Aorta (tissue), 5 donors: ENCODE measurements at places on chromosomes 1 and 21. TPM values are rescaled to one million over a fixed set of nuclear protein-coding genes. Genes with fewer than 3 reads are reported as not detected.

GRCh38 chr1:227764019-227764391 is 28.8 kb downstream of the SNAP47 start:
- no peak for DNase-seq
- no peaks in the 10 kb centered on the region for H3K27me3 ChIP-seq
- H3K4me1 ChIP-seq, result no peaks in the 10 kb centered on the region
- no peak overlapping the region for H3K27ac ChIP-seq
- H3K36me3 ChIP-seq, result no peaks in the 10 kb centered on the region
- no peak overlapping the region for H3K4me3 ChIP-seq

- H3K36me3 ChIP-seq, result no peaks in the 10 kb centered on the region
- DNase-seq, result peak; percentile 82
- H3K4me1 ChIP-seq, result no peaks in the 10 kb centered on the region
- no peaks in the 10 kb centered on the region for H3K27me3 ChIP-seq
These were observed 20.5 kb upstream of the THRAP3 start for GRCh38 chr1:36203554-36204346.

- H3K36me3 ChIP-seq, result no peaks in the 10 kb centered on the region
- H3K27ac ChIP-seq, result no peak overlapping the region
- no peak for DNase-seq
- no peak overlapping the region for H3K4me3 ChIP-seq
These were observed 174.5 kb upstream of the POU3F1 start for GRCh38 chr1:38221006-38221649.

DNA sequence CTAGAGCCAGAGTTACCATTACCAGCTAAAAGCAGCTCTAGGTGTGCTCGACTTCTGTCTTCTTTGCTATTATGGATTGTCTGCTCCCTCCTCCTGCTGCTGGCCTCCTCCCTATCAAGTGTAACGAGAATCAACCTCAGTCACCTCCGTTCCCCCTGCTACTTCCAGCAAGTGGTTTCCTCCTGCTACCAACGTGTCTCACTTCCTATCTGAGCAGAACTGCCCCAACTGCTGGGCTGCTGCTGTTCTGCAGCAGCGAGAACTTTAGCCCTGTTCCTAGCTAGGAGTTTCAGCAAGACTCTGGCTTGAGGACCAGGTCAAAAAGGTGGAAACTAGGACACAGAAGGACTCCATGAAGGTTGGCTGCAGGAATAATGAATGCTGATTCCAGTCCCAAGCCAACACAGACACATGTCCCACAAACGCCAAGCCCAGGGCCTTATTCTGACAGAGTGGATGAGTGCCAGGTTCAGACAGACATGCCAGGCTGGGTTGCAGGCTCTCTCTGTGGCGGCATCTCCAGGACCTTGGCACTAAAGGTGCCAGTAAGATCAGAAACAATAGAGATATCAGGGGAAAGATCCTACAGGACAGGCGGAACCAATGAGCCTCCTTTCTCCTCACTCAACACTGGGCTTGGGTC is 46.9 kb downstream of the CD34 start:
- H3K36me3 ChIP-seq, result peaks cover 5% of the 10 kb centered on the region
- DNase-seq, result no peak
- H3K27me3 ChIP-seq, result no peaks in the 10 kb centered on the region
- peak overlapping the region; percentile 39 for H3K27ac ChIP-seq
- H3K4me1 ChIP-seq, result no peaks in the 10 kb centered on the region

- no peaks in the 10 kb centered on the region for H3K27me3 ChIP-seq
- no peaks in the 10 kb centered on the region for H3K36me3 ChIP-seq
- no peak overlapping the region for H3K4me3 ChIP-seq
These were observed 120.3 kb downstream of the PPIAL4G start for GRCh38 chr1:148362626-148363438.

DNA sequence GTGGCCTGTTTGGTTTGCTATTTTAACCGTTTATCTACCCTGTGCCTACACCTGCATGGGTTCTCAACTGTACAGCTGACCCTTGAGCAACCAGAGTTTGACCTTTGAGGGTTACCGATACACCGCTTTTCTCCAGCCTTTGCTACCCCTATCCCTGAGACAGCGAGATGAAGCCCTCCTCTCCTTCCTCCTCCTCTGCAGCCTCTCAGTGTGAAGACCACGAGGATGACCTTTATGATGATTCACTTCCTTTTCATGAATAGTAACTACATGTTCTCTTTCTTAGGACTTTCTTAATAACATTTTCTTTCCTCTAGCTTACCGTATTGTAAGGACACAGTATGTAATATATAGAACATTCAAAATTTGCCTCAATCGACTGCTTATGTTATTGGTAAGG is 14.5 kb upstream of the RNF187 start:
- H3K4me1 ChIP-seq, result no peaks in the 10 kb centered on the region
- H3K4me3 ChIP-seq, result no peak overlapping the region
- no peak for DNase-seq
- H3K27me3 ChIP-seq, result no peaks in the 10 kb centered on the region
- no peak overlapping the region for H3K27ac ChIP-seq
- no peaks in the 10 kb centered on the region for H3K36me3 ChIP-seq

- no peak overlapping the region for H3K27ac ChIP-seq
- DNase-seq, result peak; percentile 86
- no peaks in the 10 kb centered on the region for H3K4me1 ChIP-seq
- H3K36me3 ChIP-seq, result no peaks in the 10 kb centered on the region
- H3K4me3 ChIP-seq, result no peak overlapping the region
- no peaks in the 10 kb centered on the region for H3K27me3 ChIP-seq
These were observed 23.6 kb downstream of the PTPRU start for GRCh38 chr1:29259802-29260441.

GRCh38 chr1:105427543-105427942 is 1628.9 kb upstream of the PRMT6 start:
- H3K4me1 ChIP-seq, result no peaks in the 10 kb centered on the region
- H3K27ac ChIP-seq, result no peak overlapping the region
- no peak overlapping the region for H3K4me3 ChIP-seq
- no peaks in the 10 kb centered on the region for H3K36me3 ChIP-seq
- DNase-seq, result no peak

GRCh38 chr1:160403244-160403643 is 2.9 kb downstream of the VANGL2 start:
- H3K27ac ChIP-seq, result no peak overlapping the region
- H3K27me3 ChIP-seq, result no peaks in the 10 kb centered on the region
- H3K4me3 ChIP-seq, result no peak overlapping the region
- no peaks in the 10 kb centered on the region for H3K36me3 ChIP-seq

DNA sequence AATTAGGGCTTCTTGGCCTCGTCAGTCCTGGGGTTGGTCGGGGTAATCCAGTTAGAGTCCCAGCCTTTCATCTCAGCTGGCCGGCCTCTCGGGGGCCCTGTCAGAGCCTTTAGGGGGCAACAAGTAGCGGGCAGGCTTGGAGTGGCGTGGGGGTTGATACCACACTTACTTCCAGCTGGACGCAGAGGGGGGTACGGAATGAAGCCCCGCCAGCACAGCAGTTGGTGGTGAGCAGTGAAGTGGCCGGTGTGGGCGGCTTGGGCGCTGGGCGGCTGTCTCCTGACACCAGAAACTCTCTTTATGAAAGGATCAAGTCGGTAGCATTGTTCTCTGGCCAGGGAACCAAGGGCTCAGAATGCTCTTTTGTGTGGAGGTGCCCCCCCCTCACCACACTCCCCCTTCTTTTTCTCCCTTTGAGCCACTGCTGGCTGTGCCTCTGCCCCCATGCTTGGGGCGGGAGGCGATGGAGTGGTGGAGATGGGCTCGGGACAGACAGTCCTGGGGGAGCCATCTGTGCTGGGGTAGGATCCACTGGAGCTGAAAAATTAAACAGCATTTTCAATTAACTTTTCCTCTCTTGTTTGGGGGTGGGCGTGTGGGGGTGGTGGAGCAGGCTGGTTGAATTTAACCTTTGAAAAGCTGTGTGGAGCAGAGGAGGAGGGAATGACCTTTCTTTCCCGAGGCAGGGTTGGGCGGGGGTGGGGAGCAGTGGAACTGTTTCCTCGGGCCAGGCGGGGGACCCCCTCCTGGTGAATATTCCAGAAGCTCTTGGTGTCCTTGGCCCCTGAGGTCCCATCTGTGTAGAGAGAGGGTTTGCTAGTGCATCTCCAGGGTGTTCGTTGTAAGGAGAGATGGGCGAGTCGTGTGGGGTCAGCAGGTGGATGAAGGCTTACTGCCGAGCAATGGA is 102.7 kb downstream of the RNF220 start:
- no peak for DNase-seq
- H3K36me3 ChIP-seq, result no peaks in the 10 kb centered on the region
- no peak overlapping the region for H3K4me3 ChIP-seq
- H3K27ac ChIP-seq, result no peak overlapping the region
- no peaks in the 10 kb centered on the region for H3K27me3 ChIP-seq

DNA sequence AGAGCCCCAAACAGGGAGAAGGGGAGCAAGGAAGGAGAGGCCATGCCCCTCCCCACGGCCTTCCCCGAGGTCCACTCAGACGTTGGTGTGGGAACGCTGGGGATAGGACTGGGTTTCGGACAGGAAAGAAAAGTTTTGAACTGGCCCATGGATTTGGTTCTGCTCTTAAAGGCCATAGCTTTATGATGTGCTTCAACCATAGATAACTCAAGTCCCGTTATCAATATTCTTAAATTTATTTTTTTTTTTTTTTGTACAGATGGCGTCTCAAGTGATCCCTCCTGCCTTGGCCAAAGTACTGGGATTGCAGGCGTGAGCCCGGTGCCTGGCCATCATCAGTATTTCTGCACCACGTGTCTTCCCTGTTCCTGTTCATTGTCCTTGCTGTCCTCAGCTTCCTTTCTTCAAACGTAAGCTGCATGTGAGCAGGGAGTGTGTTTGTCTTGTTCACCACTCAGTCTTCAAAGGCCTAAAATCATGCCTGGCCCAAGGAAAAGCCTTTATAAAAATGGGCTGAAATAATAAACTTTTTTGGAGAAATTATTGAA is 820 bp upstream of the KRTAP10-1 start:
- no peak overlapping the region for H3K4me3 ChIP-seq
- no peak for DNase-seq
- H3K27ac ChIP-seq, result no peak overlapping the region
- H3K36me3 ChIP-seq, result no peaks in the 10 kb centered on the region
- H3K27me3 ChIP-seq, result no peaks in the 10 kb centered on the region

- no peak overlapping the region for H3K27ac ChIP-seq
- no peaks in the 10 kb centered on the region for H3K36me3 ChIP-seq
- no peaks in the 10 kb centered on the region for H3K4me1 ChIP-seq
- H3K4me3 ChIP-seq, result peak overlapping the region; percentile 38
- no peaks in the 10 kb centered on the region for H3K27me3 ChIP-seq
- peak; percentile 74 for DNase-seq
These were observed 35.8 kb downstream of the PIK3CD start for GRCh38 chr1:9687120-9687873.

- no peaks in the 10 kb centered on the region for H3K4me1 ChIP-seq
- no peak overlapping the region for H3K4me3 ChIP-seq
- no peak for DNase-seq
- no peaks in the 10 kb centered on the region for H3K36me3 ChIP-seq
These were observed 123.7 kb downstream of the NTNG1 start for GRCh38 chr1:107264561-107264960.

DNA sequence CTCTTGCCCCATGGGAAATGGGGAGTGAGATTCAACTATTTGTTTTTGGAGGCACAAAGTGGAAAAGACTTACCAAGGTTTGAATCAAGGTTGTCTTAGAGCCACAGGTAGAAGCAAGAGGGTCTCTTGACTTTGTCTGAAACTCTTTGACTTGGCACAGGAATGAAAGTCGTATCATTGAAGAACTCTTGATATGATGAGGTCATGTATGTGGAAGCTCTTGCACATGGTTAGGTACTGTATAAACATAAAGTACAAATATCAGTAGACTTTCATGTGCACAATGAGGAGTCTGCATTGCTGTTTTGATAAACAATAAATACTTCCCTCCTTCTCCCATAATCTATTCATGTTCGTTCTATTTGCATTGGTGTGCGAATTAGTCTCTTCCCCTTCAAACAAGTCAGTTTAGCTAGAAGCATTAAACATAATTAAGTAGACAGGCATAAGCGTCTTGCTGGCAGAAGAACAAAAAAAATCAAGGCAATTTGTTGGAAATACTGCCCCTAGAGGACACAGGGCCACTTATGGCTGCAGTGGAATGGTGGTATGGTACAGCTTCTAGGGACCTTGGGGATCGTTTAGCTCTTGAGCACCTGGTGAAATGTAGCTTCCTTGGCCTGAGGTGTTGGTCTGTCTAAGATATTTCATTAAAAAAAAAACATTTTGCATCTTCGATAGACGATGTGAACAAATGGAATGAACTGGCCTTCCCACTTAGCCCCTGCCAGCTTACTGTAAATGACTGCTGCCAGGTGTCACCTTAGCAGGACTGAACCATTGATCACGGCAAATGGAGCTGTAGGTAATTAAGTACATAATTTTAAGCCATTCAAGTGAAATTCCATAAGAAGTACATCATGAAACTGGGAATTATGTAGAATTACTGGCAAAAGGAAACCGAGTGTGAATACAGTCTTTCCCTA is 218.0 kb upstream of the GALNT2 start:
- DNase-seq, result no peak
- peaks cover 6% of the 10 kb centered on the region for H3K4me1 ChIP-seq
- no peak overlapping the region for H3K27ac ChIP-seq

DNA sequence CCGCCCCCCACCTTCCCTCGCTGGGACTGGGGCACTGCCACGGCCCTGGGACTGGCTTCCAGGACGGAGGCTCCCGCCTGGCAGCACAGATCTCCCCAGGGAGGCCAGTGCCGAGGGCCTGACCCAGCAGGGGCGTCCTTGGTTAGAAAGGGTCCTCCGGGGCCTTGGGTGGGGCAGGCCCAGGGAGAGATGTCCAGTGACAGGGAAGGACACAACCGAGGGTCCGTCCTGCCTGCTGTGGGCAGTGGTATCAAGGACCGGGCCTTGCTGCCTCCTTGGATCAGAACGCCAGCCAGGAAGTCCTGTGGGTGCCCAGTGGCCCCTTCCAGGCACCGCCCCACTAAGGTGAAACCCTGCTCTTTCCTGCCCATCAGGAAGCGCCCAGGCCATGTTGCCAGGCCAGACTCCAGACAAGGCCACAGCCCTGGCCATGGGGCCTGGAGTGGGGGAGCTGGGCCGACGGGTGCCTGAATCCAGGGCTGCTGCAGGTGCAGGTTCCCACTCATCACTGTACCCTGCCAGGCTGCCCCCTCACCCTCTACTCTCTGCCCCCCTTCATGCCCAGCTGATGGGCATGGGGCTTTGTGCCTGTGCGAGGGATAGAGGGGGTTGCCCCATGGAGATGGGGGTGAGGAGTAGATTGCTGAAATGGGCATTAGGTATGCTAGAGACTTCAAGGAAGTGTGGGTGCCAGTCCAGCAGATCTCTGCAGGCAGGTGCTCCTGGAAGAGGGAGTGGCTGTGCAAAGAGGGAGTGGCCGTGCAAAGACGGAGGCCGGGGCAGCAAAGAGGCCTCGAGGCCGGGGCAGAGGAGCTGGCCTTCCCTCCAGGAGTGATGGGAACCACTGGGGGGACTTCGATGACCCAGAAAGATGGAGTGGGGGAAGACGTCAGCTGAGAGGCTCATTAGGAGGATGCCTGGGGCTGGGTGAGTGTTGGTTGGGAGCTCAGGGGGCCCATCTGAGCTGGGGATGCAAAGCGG is 2.2 kb upstream of the PRKCZ start:
- no peaks in the 10 kb centered on the region for H3K36me3 ChIP-seq
- H3K4me1 ChIP-seq, result no peaks in the 10 kb centered on the region
- DNase-seq, result no peak
- H3K4me3 ChIP-seq, result no peak overlapping the region

GRCh38 chr1:117708323-117709248 is 102.7 kb downstream of the TENT5C start:
- DNase-seq, result no peak
- no peak overlapping the region for H3K4me3 ChIP-seq
- H3K27me3 ChIP-seq, result no peaks in the 10 kb centered on the region
- no peaks in the 10 kb centered on the region for H3K36me3 ChIP-seq

RNF187 gene
- 52.4 TPM for total RNA-seq

C8B gene
- not detected for total RNA-seq

LMX1A gene
- total RNA-seq, result 0.84 TPM

KRTAP19-1 gene
- not detected for total RNA-seq

OR2L5 gene
- total RNA-seq, result 0.24 TPM

NUF2 gene
- total RNA-seq, result 1.2 TPM

ANGPTL3 gene
- total RNA-seq, result not detected

PRKCZ gene
- total RNA-seq, result 3.2 TPM

EPHB2 gene
- 16.6 TPM for total RNA-seq
